ENCODE measurements at places on chromosomes 2 and 18.

- DNase-seq, result no peak
Observed at GRCh38 chr2:166115589-166115988, 12.2 kb downstream of the SCN1A start.

GRCh38 chr2:95303191-95303919 is 6.2 kb downstream of the KCNIP3 start:
- no peak for DNase-seq

GRCh38 chr2:172430678-172431077 is 3.3 kb downstream of the ITGA6 start:
- DNase-seq, result no peak

- DNase-seq, result no peak
Observed at GRCh38 chr2:154532763-154533162, 165.7 kb upstream of the KCNJ3 start.

- DNase-seq, result peak; percentile 48
Observed at GRCh38 chr2:20429528-20429927, 17.3 kb upstream of the RHOB start.

GRCh38 chr18:56019908-56020307 is 431.9 kb upstream of the TCF4 start:
- no peak for DNase-seq

GRCh38 chr2:189587780-189588179 is 7.2 kb upstream of the SLC40A1 start:
- DNase-seq, result no peak

- no peak for DNase-seq
Observed at GRCh38 chr18:9542924-9543323, 67.6 kb downstream of the RALBP1 start.

- DNase-seq, result no peak
Observed at GRCh38 chr2:111698743-111699554, 185.0 kb downstream of the ANAPC1 start.

DNA sequence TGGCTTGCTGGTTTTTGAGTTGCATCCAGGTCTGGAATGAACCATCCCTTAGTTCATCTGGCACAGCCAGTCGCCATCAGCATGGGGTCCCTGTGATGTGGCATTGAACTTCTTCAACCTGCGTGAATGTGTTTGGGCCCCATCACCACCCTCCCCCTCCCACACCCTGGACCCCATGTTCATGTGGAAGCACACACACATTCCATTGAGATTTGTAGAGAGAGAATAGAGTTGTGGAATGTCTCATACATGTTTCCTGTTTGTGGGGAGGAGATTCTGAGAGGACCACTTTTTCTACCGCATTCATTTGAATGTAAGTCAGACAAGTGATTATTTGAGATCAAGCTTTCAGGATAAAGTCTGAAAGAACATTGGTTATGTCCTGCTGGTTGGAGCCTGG is 117.6 kb upstream of the EML6 start:
- no peak for DNase-seq

DNA sequence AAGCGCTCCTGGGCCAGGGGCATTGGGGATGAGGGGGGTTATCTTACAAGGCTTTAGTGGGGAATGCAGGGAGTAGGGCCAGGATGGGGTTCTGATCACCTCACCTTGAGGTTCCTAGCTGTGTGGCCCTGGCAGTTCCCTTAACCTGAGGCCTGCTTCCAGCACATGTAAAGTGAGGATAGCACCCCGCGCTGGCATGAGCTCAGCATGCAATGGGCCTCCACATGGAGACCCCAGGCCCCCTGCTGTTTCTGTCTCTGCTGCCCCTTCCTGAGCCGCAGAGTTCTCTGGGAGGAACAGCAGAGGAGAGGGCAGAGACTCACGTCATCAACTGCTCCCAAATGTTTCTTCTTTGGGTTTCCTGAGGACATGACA is 8.6 kb upstream of the TEX51 start:
- DNase-seq, result no peak

- DNase-seq, result no peak
Observed at GRCh38 chr2:219522111-219523030, 8.1 kb downstream of the ASIC4 start.

DNA sequence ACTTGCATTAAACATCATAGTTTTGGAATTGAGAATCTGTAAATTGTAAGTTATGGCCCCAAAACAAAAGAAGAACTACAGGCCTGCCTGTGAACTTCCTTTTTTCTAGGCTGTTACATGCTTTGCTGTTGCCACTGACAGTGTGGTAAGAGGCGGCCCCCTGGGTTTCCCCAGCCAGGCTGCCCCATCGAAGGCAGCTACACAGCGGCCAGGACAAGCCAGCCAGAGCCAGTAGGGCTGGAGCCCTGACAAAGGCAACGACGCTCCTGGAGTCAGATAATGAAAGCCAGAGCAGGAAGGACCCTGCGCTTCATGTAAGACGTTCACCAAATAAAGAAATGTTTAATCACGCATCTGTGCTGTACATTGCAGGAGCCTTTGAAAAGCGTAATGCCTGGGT is 55.0 kb downstream of the ANKRD44 start:
- DNase-seq, result peak; percentile 88

GRCh38 chr2:160365716-160366367 is 127.8 kb downstream of the RBMS1 start:
- DNase-seq, result no peak

DNA sequence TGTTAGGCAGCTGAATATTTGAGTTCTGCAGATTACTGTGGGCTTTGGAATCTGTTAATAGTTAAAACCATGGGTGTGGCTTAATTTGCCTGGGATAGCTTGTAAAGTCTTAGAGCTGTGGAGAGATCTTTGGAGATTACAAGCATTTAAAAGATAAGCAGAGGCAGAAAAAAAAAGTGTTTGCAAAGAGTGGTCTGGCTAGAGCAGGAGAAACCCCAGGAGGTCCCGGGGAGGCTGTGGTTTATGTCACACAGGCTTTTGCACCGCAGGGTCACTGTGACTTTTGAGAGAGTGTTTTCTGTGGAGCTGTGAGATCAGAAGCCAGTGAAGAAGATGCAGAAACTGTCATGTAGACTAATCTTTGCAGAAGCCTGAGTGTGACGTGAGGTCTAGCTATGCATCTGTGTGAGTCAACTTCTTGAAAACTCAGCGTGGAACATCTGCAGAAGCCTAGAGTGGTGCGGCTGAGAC is 49.0 kb downstream of the SETBP1 start:
- no peak for DNase-seq

GRCh38 chr18:12304351-12305210 is 3.5 kb upstream of the TUBB6 start:
- DNase-seq, result no peak

- DNase-seq, result no peak
Observed at GRCh38 chr2:168278424-168278888, 31.1 kb upstream of the STK39 start.

GRCh38 chr18:77400561-77400960 is 150.9 kb downstream of the GALR1 start:
- DNase-seq, result no peak

DNA sequence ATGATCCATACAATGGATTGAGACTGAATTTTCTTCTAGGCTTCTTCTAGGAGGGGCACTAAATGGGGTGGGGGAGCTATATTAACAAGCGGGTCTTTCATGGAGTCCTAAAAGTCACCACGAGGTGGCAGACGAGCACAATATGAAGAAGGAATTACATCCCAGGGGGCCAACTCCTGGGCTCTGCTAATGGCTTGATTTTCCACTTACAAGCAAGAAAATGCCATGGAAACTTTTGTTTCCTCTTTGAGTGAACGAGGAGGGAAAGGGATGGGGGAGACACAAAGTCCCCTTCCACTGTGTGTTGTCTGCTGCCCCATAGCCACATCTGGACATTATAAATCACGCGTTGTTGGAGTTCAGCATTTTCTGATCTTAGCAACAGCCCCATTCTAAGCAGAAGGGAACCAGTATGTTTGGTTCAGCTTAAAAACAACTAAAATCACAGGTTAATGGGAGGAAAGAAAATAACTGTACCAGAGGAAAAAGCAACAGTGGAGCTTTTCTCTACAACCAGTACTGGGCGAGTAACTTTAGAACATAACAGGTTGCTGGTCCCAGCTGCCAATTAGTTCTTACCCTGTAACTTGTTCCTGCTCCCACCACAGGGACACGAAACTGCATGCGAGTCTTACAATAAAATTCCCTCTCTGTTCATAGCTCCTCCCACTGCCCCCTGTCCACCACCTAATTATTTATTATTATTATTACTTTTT is 285.0 kb upstream of the PARD3B start:
- peak; percentile 27 for DNase-seq

GRCh38 chr18:23669804-23670405 is 7.2 kb upstream of the ANKRD29 start:
- no peak for DNase-seq

DNA sequence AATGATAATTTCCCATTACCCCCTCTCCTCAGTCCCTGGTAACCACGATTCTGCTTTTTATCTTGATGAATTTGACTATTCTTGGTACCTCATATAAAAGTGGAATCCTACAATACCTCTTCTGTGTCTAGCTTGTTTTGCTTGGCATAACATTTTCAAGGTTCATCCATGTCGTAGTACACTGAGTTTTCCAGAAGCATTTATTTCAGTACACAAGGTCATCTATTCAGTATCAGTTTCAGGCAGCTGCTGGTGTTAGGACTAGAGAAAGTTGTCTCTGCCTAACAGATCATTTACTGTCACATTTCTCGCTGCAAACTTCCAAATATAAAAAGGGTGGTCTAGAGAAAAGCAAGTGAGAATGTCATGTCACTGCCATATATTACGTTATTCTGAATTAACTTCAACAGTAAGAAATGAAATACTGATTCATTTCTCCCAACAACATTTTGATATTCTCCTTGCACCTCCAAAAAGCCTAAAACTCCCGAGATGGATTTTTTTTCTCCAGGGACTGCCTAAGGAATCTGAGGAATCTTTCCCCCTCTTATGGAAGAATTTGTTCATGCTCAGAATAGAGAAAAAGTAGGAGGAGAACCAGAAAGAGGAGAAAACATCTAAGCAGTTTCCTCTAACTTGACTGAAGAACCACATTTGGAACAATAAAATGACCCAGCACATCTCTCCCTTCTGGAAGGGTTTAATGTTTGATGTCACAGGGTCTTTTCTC is 36.0 kb downstream of the CDK15 start:
- no peak for DNase-seq

DNA sequence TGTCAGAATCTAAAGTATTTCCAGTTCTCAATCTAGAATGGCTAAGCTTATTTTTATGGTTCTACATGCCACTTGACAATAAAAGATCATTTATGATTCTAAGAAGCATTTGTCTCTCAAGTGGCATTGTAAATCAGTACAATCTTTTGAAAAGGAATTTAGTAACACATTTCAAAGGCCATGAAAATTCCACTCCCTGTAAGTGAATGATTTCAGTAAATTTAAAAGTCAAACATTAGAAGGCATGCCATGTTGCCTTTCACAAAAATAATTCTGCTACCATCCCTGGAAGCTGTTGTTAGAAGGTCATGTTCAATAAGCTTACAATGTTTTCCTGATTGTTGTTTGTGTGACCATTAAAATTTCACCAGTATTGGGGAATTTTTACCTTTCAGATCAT is 142.9 kb downstream of the RPIA start:
- no peak for DNase-seq

- DNase-seq, result no peak
Observed at GRCh38 chr2:209458008-209458979, 34.4 kb downstream of the MAP2 start.

- DNase-seq, result no peak
Observed at GRCh38 chr2:69692424-69692823, 48.9 kb upstream of the AAK1 start.

DNA sequence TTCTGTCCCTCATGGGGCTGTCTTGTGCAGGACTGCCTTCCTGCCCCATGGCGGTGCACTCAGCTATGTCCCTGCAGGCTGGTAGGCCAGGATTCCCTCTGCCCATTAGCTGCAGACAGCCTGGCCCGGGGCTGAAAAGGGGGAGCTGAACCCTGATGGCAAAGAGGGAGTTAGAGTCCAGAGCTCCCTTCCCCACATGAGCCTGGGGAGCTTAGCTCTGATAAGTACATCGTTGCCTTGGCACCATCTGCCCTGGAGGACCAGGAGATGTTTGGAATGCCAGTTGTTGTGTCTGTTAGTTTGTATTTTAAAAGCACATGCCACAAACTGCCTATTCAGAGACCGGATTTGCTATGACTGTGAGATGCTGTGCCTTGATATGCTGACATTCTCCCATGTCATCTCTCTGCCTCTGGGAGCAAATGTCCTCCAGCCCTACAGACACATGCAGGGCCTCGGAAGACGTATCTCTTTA is 65.1 kb upstream of the AFF3 start:
- DNase-seq, result no peak

DNA sequence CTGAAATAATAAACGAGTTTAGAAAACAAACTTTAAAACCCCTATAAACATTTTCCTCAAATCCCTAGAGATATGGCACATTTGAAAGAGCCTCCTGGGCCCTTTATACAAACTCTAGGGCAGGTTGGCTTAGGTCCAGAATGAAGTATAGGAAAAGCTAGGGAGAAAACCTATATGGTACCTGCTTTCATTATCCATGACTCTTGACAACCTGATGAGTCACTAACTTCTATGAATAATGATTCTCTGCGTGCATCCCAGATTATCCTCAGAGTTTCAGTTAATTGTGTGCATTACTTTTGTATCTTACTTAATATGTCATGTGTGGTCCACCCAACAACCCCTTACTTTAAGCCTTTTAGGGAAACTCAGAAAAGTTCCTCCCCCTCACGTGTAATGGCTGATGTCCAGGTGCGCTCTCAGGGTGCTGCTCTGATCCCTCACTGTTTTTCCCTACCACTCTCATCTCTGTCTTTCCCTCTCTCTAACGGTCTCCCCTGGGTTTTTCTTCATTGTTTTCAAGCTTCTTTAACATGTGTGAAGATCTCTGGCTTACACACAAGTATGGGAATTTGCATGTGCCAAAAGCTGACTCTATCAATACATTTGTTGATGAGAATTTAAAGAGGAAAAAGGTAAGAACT is 78.5 kb downstream of the LRP1B start:
- DNase-seq, result no peak

- DNase-seq, result peak; percentile 39
Observed at GRCh38 chr2:24613154-24613814, 122.2 kb downstream of the NCOA1 start.
